ENCODE measurements at places on chromosomes 12 and 14.

DNA sequence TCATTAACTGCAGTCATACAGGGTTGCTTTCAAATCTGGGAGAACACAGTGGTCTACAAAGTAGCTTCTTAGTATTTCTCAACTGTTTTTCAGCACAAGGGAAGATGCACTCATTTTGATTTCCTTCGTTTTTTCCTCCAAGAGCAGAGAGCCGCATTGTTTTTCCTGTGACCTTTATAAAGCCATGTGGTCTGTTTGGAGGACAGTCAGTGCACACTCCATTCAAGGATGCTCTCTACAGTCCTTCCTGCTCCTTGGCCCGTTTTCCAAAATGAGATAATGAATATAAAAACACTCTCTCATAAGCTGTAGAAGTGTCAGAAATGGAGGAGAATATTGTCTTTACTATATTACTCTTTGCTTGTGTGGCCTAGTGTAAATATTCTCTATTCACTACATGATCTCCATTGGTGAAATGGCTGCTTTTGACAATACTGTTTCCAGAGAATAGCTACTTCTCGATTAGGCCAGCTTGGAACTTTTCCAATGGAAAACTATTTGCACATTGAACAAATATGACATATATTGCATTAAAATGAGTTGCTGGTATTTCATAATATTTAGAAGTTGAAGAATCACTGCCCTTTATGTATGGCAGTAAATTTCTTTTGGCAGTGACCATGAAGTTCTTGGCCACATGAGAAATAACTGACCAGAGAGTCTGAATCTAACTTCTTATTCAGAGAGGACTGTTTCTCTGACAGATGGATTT lies 393.1 kb upstream of the RGS6 start:
- no peak for DNase-seq

DNA sequence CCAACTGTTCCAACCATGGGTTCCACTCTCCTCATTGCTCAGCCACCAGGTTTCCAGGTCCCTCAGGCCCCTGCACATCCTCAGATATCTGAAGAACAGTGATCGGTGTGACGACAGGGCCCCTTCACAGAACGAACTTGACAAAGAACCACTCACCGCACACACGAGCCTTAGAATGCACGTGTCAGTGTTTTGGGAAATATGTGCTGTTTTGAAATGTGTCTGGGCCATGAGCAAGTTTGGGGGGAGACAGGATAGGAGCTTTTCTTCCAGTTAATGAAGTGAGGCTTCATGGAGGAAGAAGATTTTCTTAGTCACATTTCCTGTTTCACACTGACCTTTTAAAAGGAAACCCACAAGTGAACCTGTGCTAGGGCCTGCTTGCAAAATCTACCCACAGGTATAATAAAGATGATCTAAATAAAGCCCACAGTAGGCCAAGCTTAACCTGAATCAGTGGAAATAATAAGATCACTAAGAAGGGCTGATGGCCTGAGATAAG lies 58.6 kb downstream of the ZFP36L1 start:
- peak; percentile 21 for DNase-seq

GRCh38 chr12:25942709-25943108 lies 15.8 kb upstream of the RASSF8 start:
- DNase-seq = no peak

DNA sequence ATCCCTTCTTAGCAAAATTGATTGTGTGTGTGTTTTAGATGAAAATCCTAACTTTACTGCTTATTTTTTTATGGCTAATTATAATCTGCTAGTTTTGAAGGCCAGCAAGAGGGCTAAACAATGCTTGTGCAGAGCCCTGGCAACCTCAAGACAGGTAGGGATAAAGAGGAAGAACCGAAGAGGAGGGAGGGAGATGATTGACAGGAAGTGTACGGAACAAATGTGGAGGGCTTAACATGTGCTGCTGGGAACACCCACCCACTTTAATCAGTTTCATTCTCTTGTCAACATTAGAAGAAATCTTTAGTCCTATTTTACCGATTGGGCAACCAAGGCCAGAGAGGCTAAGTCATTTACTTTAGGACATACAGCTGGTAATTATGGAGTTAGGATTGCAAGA lies 1.4 kb upstream of the WSCD2 start:
- no peak for DNase-seq

DNA sequence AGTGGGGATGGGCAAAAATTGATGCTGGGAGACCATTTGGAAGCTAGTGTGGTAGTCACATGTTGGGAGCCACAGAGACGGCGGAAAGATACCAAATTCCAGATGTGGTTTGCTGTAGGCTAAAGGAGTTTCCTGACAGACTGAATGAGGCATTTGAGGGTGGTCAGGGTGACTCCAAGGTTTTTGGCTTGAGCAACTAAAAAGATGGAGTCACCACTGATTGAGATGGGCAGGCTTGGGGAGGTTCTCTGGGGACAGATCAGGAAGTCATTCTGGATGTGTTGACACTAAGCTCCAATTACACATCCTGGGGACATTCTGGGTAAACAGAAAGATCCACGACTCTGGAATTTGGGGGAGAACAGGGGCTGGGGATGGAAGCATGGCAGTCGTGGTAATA lies 15.5 kb upstream of the SERPINA9 start:
- no peak for DNase-seq

- DNase-seq = no peak
Observed at GRCh38 chr12:80015660-80016059, 80.8 kb upstream of the PPP1R12A start.

DNA sequence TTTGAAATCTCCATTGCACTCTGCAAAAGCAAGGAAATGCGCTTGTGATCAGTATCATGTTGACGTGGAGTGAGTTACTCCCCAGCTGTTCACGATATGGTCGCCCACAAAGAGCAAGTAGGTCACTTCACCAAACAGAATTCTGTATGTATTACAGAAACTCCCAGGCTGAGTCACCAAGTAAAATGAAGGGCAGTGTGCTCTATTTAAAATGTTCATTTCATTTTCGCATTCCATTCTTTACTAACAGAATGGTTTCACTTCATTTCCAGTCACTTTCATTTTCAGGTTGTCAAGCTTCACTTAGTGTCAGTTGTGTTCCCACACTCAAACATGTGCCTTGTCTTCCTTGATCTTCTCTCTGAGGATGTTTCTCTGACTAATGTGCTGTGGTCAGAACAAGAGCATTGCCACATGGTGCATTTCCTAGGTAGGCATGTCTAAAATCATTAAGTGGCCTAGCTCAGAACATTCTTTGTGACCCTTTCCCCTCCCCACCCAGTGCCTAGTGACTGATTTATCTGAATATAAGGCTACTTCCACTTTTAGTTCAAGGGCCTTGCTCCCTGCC lies 391.2 kb downstream of the RAD51B start:
- DNase-seq = peak; percentile 95

DNA sequence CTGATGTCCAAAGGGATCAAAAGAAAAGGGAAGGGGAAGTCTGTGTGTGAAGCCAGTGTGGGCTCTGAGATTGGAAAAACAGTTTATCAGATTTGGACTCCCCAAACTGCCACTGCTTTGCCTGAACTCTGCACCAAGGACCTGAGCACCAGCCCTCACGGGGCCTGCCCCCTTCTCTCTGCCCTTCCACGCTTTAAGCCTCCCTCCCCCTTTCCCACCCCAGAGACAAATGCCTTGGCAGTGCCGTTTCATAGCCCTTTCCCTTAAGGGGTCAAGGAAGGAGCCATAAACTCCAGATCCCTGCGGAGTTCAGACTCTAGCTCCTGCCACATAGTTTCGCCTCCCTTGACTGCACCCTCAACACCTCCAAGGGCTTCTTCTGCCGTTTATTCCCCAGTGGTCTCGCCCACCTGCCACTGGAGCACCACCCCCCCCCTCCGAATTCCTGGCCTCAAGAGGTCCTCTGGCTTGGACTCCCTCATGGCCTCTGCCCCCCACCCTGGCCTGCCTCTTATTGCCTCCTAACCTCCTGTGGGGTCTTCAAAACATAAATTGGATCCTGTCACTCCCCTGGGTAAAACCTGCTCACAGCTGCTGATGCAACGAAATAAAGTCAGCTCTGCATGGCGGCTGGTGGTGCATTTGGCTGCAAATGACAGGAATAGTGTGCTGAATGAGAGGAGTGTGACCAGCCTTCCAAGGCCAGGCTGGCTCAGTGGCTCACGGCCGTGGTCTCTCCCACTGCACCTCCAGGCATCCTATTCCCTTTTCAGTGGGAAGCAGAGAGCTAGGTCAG lies 18.8 kb downstream of the SLC25A29 start:
- no peak for DNase-seq

DNA sequence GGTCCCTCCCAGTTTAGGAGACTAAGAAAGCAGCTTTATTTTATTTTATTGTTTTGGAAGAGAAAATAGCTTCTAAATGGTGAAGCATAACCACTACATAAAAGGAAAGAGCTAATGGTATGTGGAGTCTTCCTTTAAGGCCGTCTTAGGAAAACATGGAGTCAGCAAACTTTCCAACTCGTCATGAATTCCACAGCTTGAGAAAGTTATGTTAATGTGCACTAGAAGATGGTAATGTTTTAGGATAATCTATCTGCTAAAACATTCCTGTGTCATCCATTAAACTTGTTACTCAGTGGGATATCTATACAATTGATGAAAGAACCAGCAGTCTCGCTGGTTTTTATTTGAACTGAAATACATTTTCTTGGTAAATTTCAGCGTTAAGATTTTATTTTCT lies 448.4 kb upstream of the SEL1L start:
- no peak for DNase-seq

DNA sequence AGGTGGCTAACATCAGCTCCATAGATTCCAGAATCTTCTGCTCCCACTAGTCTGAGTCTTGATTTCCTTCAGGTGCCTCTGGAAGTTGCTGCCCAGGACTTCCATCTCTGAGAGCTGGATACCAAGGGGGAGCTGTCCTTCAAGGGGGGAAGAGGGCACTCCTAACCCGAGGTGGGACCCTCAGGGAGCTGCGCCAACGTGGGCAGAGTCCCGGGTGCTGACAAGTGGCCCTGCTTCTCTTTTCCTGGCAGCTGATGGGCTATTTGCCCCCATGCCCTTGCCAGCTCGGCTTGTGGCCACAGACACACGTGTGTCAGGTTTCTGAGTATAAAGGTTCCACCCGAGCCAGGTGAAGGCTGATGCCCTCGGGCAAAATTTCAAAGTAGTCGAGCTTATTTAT lies 272.5 kb downstream of the TTC8 start:
- DNase-seq = no peak

- peak; percentile 68 for DNase-seq
Observed at GRCh38 chr12:79250960-79251755, 386.6 kb downstream of the SYT1 start.
